Left cardiac atrium (tissue), 4 donors: ENCODE measurements at places on chromosomes 3 and 15.

DNA sequence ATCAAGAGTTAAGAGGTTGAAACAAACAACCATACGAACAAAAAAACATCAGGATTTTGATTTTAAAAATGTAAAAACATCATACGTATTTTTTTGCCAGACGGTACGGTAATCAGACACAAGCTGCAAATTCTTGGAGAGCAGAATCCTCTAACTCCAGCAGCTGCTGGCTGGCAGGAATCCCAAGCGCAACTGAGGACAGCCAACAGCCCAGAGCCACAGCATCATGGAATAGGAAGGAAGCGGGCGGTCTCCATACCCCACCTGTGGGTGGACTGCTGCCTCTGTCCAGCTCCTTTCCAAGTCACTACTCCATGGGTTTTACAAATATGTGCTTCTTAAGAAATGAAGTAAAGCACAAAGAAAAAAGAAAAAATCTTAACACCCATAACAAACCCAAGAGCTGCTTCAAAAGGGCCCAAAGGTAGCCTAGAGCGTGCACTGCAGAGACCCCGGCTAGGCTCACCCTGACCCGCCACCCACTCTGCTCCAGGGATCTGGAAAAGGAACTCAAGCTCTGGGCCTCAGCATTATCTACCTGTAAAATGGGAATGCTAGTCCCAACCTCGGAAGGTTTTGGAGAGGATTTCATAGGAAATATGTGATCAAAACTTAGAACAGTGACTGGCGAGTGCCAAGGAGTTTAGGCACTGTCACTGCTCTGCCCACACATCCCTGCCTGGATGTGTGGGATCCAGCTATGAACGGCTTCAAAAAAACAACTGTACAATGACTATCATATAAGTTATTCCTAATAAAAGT, 33.4 kb downstream of the ZXDC start:
- DNase-seq, result peak; percentile 49

- no peak for DNase-seq
Measured at GRCh38 chr3:184712248-184713039, 580 bp upstream of the MAGEF1 start.

DNA sequence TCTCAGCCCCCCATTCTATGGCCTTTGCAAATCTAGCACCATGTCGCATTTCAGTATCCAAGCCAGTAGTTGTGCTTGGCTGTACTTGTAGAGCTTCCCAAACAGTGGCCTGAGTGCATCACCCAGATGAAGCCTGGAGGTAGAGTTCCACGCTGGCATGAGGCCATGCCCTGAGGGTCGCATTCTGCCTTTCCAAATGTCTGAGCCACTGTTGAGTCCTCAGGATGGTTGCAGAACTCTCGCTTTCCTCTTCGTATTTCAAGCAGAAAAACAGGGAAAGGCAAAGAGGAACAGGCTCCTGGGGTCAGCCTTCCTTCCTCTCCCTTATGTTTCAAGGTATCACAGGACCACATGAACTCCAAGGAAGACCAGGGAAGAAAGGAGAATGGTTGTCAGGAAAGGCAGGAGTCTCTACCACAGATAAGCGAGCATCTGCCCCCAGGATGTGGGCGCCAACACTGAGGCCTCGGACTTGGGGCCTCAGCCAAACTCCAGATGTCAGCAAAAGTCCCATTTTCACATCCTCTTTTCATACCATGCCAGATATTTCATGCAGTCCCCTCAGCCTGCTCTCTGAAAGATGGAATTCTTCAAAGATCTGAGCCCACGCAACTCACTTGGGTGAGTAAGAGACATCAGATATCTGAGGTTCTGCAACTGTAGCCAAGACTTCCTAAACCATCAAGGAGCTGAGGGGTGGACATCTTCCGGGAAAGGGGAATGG, 19.4 kb upstream of the PRR20G start:
- no peak for DNase-seq

GRCh38 chr3:152266221-152266995, 2.3 kb upstream of the MBNL1 start:
- peak; percentile 78 for DNase-seq

- DNase-seq, result no peak
Measured at GRCh38 chr3:160132226-160132625, 93.0 kb upstream of the C3orf80 start.

- DNase-seq, result no peak
Measured at GRCh38 chr3:16290827-16291196, 25.8 kb downstream of the OXNAD1 start.

- DNase-seq, result no peak
Measured at GRCh38 chr3:89806166-89806565, 698.7 kb downstream of the EPHA3 start.
